Dermis microvascular lymphatic vessel endothelial cell (primary cell): ENCODE measurements at places on chromosomes 16 and 17.
A peak's percentile ranks its signal among the peaks of the same experiment; 100 is the strongest.

- no peak for DNase-seq
Measured at GRCh38 chr16:72104905-72105304, 11.3 kb downstream of the DHX38 start.

DNA sequence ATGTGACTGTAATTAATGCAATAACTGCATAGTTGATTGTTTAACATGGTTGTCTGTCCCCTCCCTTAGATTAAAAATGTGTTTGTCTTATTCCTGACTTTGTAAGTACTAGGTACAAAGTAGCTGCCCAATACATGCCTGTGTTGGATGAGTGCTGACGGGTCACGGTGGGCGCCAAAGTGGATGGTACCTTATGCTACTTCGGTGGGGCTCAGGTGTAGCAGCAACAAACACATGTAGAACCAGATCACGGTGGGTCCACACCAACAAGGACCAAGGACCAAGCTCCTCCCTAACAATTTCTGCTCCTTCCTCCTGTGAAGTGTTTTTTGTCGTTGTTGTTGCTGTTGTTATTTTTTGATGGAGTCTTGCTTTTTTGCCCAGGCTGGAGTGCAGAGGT is 46.4 kb upstream of the ZFHX3 start:
- DNase-seq = no peak

DNA sequence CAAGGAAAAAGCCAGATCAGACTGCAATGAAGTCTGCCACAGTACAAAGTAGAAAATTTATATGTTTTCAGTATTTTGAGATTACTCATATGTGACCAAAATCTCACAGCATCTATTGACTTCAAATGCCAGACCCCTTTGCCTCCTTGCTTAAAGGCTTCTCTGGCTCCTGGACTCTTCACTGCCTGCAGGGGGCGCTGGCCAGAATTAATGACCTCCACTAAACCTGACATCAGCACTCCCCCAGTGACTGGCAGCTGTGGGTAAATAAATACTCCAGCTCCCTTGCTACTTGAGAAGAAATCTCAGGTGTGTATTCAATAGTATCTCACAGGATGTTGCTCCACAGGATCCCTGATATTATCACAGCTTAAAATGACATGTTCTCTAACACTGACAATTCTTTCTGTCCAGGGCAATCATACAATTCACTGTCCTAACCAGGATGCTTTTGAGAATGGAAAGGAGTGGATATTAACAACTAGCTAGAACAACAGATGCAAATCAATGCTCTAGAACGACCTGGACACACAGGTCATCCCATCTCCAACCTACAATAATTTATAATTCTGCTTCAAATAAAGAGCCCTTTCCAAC is 4.0 kb downstream of the BECN1 start:
- peak; percentile 48 for DNase-seq

DNA sequence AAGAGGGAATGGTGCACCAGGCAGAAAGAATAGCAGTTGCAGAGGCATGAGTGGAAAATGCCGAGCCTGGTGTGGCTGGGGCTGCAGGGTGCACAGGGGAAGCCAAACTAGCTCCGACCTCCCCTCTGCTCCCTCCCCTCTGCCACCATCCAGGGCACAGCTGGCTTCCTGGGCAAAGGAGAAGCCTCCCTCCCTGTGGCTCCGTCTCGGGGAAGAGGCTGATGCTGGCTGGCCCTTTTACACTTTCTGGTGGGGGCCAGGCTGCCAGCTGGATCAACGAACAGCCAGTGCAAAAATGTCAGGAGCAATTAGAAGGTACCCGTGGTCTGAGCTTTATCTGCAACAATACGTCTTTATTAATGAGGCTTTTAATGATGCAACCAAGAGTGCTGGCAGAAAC is 37.1 kb upstream of the KCNJ12 start:
- no peak for DNase-seq

- no peak for DNase-seq
Measured at GRCh38 chr17:81983639-81984373, 6.4 kb downstream of the ASPSCR1 start.

- peak; percentile 0 for DNase-seq
Measured at GRCh38 chr17:12821376-12821940, 32.2 kb downstream of the ARHGAP44 start.

- no peak for DNase-seq
Measured at GRCh38 chr17:8004899-8005298, 2.5 kb downstream of the GUCY2D start.

DNA sequence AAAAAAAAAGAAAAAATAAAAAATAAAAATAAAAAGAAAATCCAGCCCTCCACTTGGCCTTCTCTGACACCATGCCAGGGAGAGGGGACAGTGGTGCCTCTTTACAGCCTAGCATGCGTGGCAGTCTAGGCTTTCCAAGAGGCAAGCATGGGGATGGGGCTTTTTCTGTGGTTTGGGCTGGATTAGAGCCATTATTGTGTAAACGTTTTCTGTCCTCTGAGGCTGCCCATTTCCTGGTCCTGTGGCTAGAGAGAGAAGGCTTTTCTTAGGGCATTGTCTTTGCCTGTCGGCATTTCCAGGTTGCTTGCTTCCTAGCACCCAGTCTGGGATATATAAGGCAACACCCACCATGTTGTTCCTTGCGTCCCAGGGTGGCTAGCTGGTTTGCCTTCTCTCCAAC is 2.7 kb upstream of the DHRS7B start:
- DNase-seq = no peak

GRCh38 chr17:40331743-40332641 is 23.0 kb downstream of the RARA start:
- peak; percentile 74 for DNase-seq
